Hematopoietic multipotent progenitor cell treated with erythropoietin and hydrocortisone succinate and interleukin-3 and kit ligand, for 4 days (in vitro differentiated cells): ENCODE measurements at places on chromosomes 4 and X.

GRCh38 chr4:80072744-80073472, at the start of gene ANTXR2:
ANTXR2 (minus strand) TSS chr4:80073229; CDS start chr4:80072560, 669 bp downstream.
- peak; percentile 92 for DNase-seq

DNA sequence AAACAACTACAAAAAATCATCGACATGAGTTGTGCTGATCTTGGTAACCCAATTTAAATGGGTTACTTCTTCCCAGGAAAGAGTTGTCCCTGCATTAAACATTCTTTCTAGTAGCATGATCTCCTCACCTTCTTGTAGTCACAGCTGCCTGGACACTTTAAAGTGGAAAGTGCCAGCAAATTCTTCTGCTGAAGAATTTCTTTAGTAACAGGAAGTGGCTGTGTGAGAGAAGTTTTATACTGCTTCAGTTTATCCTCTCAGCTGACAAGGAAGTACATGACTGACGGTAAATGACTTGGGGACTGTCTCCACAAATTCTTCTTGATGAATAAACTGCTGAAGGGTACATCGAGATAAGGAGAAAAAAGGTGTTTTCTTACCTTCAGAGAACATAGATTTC, 18.2 kb upstream of the TNIP3 start:
- peak; percentile 33 for DNase-seq

- DNase-seq = no peak
Observed at GRCh38 chr4:150647008-150647407, 65.1 kb downstream of the MAB21L2 start.

GRCh38 chr4:53694666-53695065, 103.4 kb upstream of the LNX1 start:
- DNase-seq = no peak

- no peak for DNase-seq
Observed at GRCh38 chr4:155954118-155954685, 536 bp upstream of the CTSO start.

DNA sequence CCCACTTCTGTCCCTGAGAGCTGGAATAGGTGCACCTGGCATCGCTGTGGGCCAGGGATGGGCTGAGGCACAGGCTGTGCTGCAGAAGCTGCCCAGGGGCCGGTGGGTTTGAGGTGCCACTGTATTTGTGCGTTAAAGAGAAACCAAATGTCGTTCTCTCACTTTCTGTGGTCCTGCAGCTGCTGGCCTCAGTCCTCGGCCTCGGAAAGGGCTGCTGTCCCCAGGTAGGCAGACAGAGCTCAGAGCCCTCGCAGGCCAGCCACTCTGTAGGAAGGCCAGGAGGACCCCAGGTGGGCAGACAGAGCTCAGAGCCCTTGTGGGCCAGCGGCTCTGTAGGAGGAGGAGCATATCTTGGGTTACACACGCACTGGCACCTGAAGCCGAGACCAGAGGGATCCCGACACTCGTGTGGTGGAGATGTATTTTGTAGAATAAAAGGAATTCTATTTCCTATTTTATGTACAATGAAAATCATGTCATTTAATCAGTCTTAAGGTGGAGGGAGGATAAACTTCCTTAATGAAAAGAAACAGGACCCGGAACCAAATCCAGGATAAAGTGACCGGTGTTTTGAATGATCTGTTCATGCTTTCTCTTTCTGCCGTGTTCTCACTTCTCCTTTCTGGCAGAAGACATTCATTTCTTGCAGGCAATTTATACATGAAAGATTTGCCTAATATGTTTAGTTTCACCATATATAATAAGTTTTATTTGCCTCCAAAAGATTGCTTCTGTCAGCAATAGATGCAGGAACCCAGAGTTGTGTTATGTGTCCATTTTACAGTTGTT, 54.4 kb upstream of the HGFAC start:
- peak; percentile 31 for DNase-seq

GRCh38 chrX:22666441-22666840, 333.3 kb upstream of the DDX53 start:
- peak; percentile 73 for DNase-seq

- DNase-seq = no peak
Observed at GRCh38 chrX:104315555-104315954, 60.8 kb upstream of the ESX1 start.

- DNase-seq = no peak
Observed at GRCh38 chrX:13165266-13166189, 121.1 kb upstream of the FAM9C start.
